Endothelial cell (in vitro differentiated cells): ENCODE measurements at places on chromosomes 13 and 19. TPM values are rescaled to one million over a fixed set of nuclear protein-coding genes. Genes with fewer than 3 reads are reported as not detected.

Gene CD79A
- 1.1 TPM for total RNA-seq

Gene CACNG7
- 0.51 TPM for total RNA-seq

GRCh38 chr13:101397742-101398141, 18.6 kb downstream of the NALCN start:
- no peak overlapping the region for H3K4me3 ChIP-seq
- H3K4me1 ChIP-seq: no peaks in the 10 kb centered on the region
- DNase-seq: no peak
- H3K36me3 ChIP-seq: no peaks in the 10 kb centered on the region
- no peak overlapping the region for H3K27ac ChIP-seq
- H3K27me3 ChIP-seq: no peaks in the 10 kb centered on the region

Gene PRR36
- total RNA-seq: 0.23 TPM

GRCh38 chr19:10602330-10603083, 15.4 kb upstream of the AP1M2 start:
- peaks cover 1% of the 10 kb centered on the region for H3K27me3 ChIP-seq
- H3K4me3 ChIP-seq: peak overlapping the region; percentile 95
- H3K4me1 ChIP-seq: peaks cover 19% of the 10 kb centered on the region
- DNase-seq: peak; percentile 91
- H3K36me3 ChIP-seq: peaks cover 5% of the 10 kb centered on the region
- H3K27ac ChIP-seq: peak overlapping the region; percentile 93

GRCh38 chr13:75400775-75401174, 81.2 kb downstream of the TBC1D4 start:
- H3K27ac ChIP-seq: no peak overlapping the region
- H3K36me3 ChIP-seq: no peaks in the 10 kb centered on the region
- H3K4me1 ChIP-seq: peaks cover 3% of the 10 kb centered on the region
- H3K27me3 ChIP-seq: no peaks in the 10 kb centered on the region

GRCh38 chr13:104943331-104943730, 1592.1 kb downstream of the EFNB2 start:
- H3K27ac ChIP-seq: no peak overlapping the region
- H3K36me3 ChIP-seq: no peaks in the 10 kb centered on the region
- no peaks in the 10 kb centered on the region for H3K4me1 ChIP-seq
- peaks cover 2% of the 10 kb centered on the region for H3K27me3 ChIP-seq

Gene ATP8A2
- total RNA-seq: 2.1 TPM

DNA sequence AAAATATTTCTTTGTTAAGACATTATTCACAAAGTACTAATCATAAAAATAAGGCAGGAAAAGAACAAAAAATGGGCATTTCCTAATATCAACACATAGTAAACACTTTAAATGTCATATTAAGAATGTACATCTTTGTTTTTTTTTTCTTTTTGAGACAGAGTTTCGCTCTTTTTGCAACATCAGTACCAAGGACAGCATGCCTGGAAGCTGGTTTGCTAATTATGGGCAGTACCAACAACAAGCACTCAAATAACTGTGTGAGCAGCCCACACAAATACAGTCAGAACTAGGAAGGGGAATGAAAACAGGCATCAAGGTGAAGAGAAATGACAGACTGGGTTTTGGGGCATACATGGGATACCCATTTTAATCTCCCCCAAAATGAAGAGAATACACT, 788.0 kb upstream of the SLITRK1 start:
- no peaks in the 10 kb centered on the region for H3K27me3 ChIP-seq
- no peak for DNase-seq
- H3K4me3 ChIP-seq: no peak overlapping the region
- no peak overlapping the region for H3K27ac ChIP-seq
- H3K4me1 ChIP-seq: no peaks in the 10 kb centered on the region

Gene MADCAM1
- total RNA-seq: 6.5 TPM

Gene ZNF208
- total RNA-seq: 1.7 TPM

GRCh38 chr19:15702534-15702930, 25.3 kb upstream of the OR10H2 start:
- H3K4me3 ChIP-seq: no peak overlapping the region
- H3K4me1 ChIP-seq: no peaks in the 10 kb centered on the region

Gene PBX4
- total RNA-seq: 0.82 TPM

Gene TNFSF11
- 0.21 TPM for total RNA-seq

Gene CEACAM8
- total RNA-seq: not detected
